ENCODE measurements at places on chromosomes 2 and 18.

DNA sequence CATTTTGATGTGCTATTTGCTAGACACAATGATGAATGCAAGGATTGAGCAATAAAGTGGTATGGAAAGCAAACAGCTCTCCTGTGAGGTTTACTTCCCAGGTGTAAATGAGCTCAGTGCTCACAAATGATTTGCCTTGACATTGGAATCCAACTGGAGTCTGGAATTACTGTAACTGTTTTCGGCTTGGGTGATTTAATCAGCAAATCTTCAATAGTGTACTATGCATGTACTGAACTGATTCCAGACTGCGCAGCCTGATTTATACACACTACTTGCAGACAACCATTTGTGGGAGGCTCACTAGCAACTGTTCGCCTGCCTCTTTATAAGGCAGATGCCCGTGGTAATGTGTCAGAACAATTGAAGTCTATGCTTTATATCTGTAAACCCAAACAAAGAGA lies 27.9 kb upstream of the SOX11 start:
- no peak for DNase-seq

GRCh38 chr2:46979571-46979979 lies 64.0 kb upstream of the MCFD2 start:
- no peak for DNase-seq

GRCh38 chr2:41830600-41830999 lies 217.2 kb upstream of the PKDCC start:
- no peak for DNase-seq

DNA sequence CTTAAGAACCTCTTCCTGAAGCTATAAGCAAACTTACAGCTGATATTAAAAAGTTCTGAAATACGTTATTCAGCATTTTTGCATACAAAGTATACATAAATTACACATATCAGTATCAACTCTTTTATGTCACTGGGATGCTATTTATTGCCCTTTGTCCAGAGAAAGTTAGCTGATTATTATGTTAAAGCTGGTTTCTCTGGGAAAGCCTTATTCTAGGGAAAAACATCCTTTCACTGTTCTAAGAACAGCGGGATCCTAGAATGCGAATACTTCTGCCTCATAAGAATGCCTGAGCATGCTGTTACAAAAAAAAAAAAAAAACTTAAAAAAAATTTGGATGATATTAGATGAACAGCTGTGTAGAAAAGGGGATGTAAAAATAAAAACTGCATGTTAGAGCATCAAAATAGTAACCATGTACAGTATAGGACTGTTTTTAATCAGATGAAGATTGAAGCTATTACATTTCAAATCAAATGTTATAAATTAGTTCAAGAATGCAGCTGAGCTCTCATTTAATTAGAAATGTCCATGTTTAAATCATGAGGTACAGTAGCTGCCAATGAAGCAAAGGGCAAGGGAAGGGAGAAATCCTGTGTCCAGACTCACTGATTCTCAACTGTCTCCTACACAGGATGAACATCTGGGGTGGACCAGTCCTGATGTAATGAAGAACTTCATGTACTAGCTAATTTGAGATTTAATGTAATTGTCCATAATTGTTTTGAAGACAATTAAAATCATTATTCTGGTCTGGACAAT lies 8.2 kb downstream of the FTCDNL1 start:
- DNase-seq: no peak

Data from HFFc6 (cell line).